ENCODE measurements at places on chromosomes 2 and 18.

DNA sequence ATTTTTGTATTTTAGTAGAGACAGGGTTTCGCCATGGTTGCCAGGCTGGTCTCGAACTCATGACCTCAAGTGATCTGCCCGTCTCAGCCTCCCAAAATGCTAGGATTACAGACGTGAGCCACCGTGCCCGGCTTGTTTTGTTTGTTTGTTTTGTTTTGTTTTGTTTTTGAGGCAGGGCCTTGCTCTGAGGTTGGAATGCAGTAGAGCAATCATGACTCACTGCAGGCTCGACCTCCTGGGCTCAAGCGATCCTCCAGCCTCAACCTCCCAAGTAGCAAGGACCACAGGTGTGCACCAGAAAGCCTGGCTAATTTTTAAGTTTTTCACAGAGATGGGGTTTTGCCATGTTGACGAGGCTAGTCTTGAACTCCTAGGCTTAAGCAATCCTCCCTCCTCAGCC, 8.9 kb upstream of the CNNM4 start:
- no peak for DNase-seq

GRCh38 chr2:209519906-209520305, 96.1 kb downstream of the MAP2 start:
- DNase-seq: no peak

DNA sequence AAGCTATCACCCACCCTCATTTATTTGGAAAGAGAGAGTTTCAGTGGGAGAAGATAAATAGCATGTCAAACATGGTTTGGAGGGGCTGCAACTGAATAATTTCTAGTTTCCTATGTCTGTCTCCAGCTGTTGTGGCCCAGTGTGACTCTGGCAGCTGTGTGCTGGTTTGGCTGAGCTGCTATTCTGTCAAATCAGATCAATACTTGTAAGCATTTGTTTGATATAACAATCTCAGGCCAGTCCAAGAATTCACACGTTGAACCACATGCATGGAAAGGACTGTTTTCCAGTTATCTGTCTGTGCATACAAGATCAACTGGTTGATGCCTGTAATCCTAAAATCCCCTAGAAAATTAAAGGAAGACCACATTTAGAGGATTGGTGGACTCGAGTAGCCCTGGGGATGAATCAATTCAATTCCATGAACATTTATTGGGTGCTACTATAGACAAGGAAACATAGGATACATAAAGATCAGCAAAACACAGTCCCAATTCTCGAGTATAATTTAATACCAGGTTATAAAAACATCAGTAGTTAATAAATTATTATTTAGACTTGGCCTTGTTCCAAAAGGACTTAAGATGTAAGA, 209.0 kb upstream of the PARD3B start:
- no peak for DNase-seq

DNA sequence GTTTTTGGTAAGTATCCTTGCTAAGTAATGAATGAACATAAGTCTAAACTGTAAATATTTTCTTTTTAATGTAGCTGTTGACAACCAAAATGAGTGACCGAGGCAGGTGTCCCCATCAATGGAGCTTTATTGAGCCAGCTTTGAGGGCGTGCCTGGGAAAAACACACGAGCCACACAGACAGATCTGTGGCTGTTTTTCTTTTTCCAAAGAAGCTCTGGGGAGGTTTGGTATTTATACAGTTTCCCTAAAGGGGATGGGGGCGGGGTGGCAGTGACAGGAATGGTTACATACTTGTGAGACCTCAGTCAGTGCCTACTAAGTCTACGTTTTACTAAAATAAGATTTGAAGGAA, 11.2 kb downstream of the DBI start:
- no peak for DNase-seq

DNA sequence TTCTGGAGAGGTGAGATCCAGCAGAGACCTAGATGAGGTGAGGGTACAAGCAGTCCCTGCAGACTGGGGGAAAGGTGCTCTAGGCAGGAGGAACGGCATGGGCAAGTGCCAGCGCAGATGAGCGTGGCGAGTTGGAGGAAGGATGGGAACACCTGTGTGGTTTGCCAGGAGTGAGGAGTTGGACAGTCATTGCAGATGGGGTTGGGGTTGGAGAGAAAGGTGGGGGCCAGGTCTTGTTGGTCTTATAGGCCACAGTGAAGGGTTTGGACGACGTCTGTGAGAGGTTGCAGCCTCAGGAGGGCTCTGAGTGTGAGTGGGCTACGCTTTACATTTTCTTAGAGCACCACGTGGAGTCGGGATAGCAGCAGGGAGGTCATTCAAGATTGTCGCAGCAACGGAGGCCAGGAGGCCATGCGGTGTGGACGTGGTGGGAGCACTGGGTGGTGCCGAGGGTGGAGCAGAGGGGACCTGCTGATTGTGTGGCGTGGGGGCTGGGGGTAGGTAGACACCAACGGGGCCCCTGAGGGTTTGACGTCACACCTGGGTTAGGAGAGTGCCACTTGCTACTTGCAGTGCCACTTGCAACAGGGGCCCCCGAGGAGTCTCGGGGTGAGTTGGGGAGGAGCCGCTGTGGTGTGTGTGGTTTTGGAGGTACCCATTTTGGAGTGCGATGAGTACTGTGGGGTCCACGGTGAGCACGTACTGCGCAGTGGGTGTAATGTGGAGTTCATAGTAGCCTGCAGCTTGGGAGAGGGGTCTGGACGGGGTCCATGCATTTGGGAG, 66.2 kb downstream of the LPIN1 start:
- no peak for DNase-seq

GRCh38 chr2:214135966-214136365, 274.9 kb upstream of the VWC2L start:
- DNase-seq: no peak

DNA sequence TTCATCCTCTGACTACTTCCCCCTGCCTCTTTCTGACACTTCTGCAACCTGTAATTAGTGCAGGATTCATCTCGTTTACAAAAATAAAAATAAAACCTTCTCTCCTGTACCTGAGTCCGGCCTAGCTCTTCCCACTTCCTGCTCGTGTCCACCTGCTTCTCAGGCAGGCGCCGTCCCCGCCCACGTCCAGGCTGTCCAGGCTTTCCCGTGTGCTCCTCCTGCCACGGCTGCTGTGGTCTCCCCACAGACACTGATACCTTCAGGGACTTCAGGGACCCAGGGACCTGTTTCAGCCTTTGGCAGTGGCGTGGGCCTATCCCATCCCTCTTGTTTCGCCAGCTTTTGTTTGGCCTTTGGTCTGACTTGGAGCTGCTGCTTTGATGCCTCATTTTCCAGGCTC, 272.5 kb downstream of the PHLPP1 start:
- no peak for DNase-seq

DNA sequence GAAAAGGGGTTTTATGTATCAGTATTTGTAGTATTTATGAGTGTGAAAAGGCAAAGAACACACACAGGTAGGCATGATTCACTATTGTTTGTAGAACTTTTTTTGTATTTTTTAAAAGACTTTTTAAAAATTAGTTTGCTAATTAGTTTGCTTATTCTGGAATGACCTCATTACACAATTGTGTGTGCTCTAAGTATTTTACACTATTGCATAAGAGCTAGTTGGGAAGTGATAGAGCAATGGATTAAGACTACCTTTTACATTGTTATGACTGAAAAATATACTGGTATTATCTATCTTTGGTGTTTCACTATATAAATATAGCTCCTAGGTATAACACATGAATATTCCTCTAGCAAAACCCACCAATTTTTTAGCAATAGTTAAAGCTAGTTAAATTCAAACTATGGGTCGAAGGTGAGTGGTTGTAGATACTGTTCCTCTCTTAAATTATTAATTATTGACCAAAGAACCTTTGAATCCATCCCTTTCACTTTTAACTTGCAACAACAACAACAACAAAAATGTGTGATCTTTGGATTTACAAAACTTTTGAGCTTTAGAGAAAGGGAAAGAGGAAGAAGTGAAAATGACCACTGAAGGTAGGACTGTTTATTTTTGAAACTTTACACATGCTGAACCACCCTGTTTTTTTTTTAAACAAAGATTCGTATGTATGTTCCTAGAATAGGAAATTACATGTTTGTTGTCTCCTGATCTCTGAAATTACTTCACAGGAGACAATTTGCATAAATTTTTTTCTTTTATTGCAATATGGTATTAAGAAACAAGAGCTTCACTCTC, 18.7 kb downstream of the ITPRID2 start:
- DNase-seq: no peak

DNA sequence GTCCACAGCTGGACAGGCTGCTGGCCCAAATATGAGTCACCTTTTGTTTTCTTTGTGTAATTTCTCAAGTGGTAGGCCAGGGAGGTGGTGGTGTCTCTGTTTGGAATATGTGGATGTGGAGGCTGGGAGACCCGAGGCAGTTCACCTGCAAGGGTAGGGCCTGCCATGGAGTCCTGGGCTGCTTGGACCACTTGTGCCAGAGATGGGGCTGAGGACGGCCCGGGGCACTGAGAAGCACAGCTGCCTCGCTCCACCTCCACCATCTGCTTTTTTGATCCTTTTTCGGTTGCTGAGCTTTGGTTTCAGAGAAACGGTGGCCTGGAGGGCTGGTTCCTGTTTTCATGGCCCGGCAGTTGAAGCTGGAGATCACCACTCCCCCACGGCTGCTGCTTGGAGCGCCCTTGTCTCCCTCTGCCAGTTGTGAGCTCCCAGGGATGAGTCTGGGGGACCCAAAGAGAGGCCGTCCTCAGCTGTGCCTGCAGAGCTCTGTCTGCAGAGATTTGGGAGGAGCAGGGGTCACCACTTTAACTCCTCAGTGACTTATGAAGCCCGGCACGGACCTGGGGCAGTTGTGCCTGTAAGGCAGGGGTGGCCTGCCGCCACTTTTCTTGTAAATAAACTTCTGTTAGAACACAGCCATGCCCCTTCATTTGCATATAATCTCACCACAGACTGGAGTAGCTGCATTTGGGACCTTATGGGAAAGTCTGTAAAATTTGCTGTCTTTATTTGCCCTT, 67.6 kb upstream of the MCFD2 start:
- no peak for DNase-seq

GRCh38 chr2:228801451-228801850, 469.6 kb downstream of the PID1 start:
- DNase-seq: no peak

GRCh38 chr18:62201870-62202269, 14.8 kb downstream of the RELCH start:
- no peak for DNase-seq

DNA sequence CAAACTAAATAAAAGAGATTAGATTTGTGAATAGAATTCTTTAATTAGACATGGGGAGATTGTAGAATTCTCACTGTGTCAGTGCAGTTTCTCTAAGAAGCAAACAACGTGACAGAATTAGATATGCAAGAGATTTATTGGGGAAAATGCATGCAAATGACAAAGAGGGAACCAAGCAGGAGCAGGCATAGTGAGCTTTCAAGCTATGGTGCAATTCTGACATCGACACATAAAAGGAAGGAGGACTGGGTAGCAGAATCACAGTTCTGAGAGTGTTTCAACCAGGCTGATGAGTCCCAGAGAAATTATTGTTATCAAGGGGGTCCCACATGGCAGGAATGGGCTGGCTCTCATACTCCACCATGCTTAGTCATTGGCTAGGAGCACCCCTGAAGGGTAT, 338.4 kb downstream of the FIGN start:
- no peak for DNase-seq
